ENCODE measurements at places on chromosomes 5 and 9. TPM values are rescaled to one million over a fixed set of nuclear protein-coding genes. Genes with fewer than 3 reads are reported as not detected.

The CCDC152 gene
- 0.60 TPM for total RNA-seq

The SKP1 gene
- 125 TPM for total RNA-seq

The LHX3 gene
- not detected for total RNA-seq

DNA sequence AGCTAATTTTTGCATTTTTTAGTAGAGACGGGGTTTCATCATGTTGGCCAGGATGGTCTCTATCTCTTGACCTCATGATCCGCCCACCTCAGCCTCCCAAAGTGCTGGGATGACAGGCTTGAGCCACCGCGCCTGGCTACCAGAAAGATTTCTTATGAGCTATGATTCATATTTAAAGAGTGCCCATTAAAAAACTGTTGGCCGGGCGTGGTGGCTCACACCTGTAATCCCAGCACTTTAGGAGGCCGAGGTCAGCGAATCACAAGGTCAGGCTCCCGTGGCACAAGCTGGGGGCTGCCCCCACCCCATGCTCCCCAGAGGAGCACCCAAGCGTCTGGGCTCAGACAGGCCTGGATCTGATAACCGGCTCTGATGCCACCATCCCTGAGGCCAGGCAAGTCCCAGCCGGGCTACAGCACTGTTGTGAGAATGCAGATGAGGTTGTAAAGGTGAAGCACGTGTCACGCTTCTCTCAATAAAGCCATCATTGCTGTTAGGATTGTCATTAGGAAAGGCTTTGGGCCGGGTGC, 13.9 kb downstream of the QRFP start:
- no peaks in the 10 kb centered on the region for H3K27me3 ChIP-seq
- H3K4me1 ChIP-seq = no peaks in the 10 kb centered on the region
- DNase-seq = no peak
- no peak overlapping the region for H3K4me3 ChIP-seq

- H3K27ac ChIP-seq = no peak overlapping the region
- H3K4me3 ChIP-seq = no peak overlapping the region
- no peaks in the 10 kb centered on the region for H3K36me3 ChIP-seq
Measured at GRCh38 chr9:117555964-117556629, 141.2 kb upstream of the ASTN2 start.

- DNase-seq = no peak
- H3K27me3 ChIP-seq = no peaks in the 10 kb centered on the region
- H3K36me3 ChIP-seq = no peaks in the 10 kb centered on the region
- H3K4me1 ChIP-seq = no peaks in the 10 kb centered on the region
- no peak overlapping the region for H3K4me3 ChIP-seq
Measured at GRCh38 chr5:161001604-161002003, 149.6 kb upstream of the ATP10B start.

DNA sequence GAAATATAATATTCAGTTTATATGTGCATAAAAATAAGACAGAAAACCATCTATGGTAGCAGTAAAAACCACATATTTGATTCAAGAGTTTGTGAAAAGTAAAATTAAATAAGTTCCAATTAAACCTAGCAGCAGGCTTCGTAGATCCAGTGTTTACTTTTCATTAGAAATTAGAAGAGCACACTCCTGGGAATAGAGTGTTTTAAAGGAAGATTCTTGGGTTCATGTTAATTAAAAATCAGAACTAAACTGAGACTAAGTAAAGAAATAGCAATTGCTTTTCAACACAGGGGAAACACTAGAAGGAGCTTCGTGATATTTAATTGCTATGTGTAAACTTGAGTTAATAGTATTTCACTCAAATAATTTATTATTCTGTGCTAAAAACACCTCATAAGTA, 1097.8 kb upstream of the CDH18 start:
- no peaks in the 10 kb centered on the region for H3K4me1 ChIP-seq
- no peak for DNase-seq
- no peak overlapping the region for H3K4me3 ChIP-seq
- no peaks in the 10 kb centered on the region for H3K27me3 ChIP-seq

DNA sequence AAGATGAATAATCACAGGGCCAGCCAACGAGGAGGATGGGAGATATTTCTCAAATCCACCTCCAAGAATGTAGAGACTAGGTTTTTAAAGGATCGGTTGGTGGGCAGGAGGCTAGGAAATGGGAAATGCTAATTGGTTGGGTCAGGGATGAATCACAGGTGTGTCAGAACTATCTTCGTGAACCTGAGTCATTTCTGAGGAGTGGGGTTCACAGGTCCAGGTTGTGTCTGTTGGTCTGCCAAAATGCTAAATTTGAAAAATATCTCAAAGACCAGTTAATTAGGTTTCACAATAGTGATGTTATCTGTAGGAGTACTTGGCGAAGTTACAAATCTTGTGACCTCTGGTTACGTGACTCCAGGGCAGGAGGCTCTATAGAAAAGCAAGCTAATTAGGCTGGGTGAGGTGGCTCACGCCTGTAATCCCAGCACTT, 2.6 kb upstream of the PLAA start:
- no peak overlapping the region for H3K27ac ChIP-seq
- no peak overlapping the region for H3K4me3 ChIP-seq
- no peak for DNase-seq
- peaks cover 6% of the 10 kb centered on the region for H3K4me1 ChIP-seq
- H3K27me3 ChIP-seq = no peaks in the 10 kb centered on the region

GRCh38 chr5:132831095-132831860, 831 bp upstream of the SHROOM1 start:
- peak overlapping the region; percentile 92 for H3K4me3 ChIP-seq
- H3K36me3 ChIP-seq = no peaks in the 10 kb centered on the region
- H3K27ac ChIP-seq = peak overlapping the region; percentile 94
- DNase-seq = no peak

DNA sequence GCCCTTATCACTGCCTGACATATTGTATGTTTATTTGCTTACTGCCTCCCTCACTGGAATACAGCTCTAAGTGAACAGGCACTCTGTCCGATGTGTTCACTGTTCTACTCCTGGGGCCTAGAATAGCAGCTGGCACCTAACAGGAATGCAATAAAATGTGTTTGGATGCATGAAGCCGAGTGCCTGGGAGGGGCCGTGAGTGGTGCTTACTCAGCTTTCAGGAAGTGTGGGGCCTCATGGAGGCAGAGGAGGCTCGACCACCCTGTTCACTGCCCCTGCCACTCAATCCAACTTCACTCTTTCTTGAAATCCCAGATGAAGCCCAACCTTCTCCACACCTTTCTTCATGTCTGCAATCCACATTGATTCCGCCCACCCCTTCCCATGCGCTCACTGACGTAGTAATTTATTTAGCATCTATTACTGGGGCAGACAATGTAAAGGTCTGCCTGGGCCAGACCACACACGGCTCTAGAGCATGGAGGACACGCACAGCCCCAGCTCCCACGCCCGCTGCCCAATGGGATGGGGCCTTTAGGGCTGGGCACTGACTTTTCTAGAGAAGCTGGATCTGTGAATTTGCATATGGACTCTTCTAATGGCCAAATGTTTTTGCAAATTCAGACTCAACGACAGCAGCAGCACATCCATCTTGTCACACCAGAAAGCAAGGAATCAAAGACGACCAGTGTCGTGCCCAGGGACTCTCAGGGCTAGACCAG, 21.3 kb downstream of the TBC1D9B start:
- DNase-seq = no peak
- H3K27ac ChIP-seq = no peak overlapping the region
- H3K4me1 ChIP-seq = no peaks in the 10 kb centered on the region
- H3K36me3 ChIP-seq = peaks cover 25% of the 10 kb centered on the region
- H3K4me3 ChIP-seq = no peak overlapping the region
- no peaks in the 10 kb centered on the region for H3K27me3 ChIP-seq

DNA sequence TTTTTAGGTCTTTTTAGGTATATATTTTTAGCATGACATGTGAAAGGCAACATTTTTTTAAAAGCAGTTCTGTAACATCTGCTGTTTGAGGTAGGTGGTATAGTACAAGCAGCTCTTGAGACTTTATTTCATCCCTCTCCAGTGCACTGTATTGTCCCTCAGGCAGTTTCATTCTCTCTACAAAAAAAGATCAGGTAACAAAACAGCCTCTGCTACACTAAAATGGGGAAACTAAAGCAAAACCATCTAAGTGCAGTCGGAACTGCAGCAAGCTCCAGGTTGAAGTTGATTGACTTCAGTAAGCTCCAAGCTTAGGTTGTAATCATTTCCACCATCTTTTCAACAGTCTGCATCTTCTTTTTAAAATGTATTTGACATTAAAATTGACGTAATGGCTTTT, 195.6 kb downstream of the DEPDC1B start:
- no peaks in the 10 kb centered on the region for H3K27me3 ChIP-seq
- no peak for DNase-seq
- no peak overlapping the region for H3K27ac ChIP-seq
- H3K4me3 ChIP-seq = no peak overlapping the region
